Pancreas (tissue), 10 donors: ENCODE measurements at places on chromosomes 5 and 9.

GRCh38 chr5:100270023-100270771 is 265.0 kb upstream of the FAM174A start:
- no peak overlapping the region for H3K27ac ChIP-seq
- no peak for DNase-seq
- no peaks in the 10 kb centered on the region for H3K4me1 ChIP-seq
- H3K36me3 ChIP-seq = no peaks in the 10 kb centered on the region

DNA sequence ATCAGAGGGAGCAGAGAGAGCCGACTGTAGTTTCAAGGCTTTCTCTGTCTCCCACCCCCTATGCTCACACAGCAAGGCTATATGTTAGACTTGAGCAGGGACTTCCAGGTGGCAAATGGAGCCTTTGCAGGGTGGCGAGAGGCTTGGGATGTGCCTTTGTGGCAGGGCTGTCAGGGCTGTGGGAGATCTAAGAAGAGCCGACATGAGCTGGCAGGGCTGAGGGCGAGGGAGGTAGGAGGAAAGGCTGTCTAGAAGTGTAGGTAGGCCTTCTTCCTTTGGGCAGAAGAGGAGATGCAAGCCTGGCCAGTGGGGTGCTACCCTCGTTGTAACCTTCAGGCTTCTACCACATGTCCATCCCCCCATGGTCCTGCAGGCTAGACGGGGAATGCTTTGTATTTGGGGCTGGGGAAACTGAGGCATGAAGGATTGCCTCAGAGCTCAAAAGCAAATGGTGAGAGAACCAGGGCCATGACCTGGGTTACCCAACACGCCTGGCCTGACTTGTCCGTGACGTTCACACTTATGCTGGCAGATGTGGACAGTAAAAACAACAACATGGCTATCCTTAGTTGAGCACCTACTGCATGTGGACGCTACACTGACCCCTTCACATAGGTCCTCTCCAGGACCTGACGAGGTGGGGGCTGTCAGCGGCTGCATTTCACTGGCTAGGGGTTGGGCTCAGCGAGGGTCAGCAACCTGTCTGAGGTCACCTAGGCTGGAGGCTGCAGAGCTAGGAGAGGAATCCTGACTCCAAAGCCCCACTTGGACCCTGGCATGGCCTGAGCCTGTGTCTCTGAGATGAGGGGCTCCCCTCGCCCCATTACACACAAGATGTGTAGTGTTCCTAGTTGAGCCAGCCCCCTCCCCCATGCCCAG is 15.3 kb downstream of the CXXC5 start:
- no peaks in the 10 kb centered on the region for H3K36me3 ChIP-seq
- peaks cover 97% of the 10 kb centered on the region for H3K4me1 ChIP-seq
- no peak overlapping the region for H3K27ac ChIP-seq
- no peak overlapping the region for H3K4me3 ChIP-seq
- no peak for DNase-seq

DNA sequence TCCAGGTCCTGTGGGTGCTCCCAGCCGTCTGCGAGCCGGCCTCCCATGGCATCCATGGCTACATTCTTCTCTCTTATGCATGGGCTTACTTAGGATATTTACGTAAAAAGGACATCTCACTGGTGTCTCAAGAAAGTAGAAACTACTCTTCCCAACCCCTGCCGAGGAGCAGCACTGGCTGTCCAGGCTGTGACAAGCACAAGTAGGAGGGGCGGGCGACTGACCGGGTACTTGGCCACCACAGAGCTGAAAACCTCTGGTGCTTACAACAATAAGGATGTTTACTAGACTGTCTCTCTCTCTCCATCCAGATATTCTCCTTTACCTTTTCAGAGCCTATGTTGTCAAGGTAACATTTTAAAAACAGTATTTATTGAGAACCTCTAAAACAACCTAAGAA is 56.3 kb upstream of the TBC1D9B start:
- H3K4me1 ChIP-seq = no peaks in the 10 kb centered on the region
- DNase-seq = no peak
- H3K36me3 ChIP-seq = no peaks in the 10 kb centered on the region
- H3K4me3 ChIP-seq = no peak overlapping the region

GRCh38 chr5:53984971-53985370 is 325.4 kb downstream of the ARL15 start:
- DNase-seq = no peak
- no peak overlapping the region for H3K27ac ChIP-seq
- no peaks in the 10 kb centered on the region for H3K27me3 ChIP-seq
- no peaks in the 10 kb centered on the region for H3K4me1 ChIP-seq
- H3K4me3 ChIP-seq = no peak overlapping the region

- H3K27me3 ChIP-seq = no peaks in the 10 kb centered on the region
- no peak for DNase-seq
- H3K4me1 ChIP-seq = no peaks in the 10 kb centered on the region
- no peaks in the 10 kb centered on the region for H3K36me3 ChIP-seq
- H3K27ac ChIP-seq = no peak overlapping the region
These were observed 25.2 kb downstream of the GALNT10 start for GRCh38 chr5:154215571-154216325.

DNA sequence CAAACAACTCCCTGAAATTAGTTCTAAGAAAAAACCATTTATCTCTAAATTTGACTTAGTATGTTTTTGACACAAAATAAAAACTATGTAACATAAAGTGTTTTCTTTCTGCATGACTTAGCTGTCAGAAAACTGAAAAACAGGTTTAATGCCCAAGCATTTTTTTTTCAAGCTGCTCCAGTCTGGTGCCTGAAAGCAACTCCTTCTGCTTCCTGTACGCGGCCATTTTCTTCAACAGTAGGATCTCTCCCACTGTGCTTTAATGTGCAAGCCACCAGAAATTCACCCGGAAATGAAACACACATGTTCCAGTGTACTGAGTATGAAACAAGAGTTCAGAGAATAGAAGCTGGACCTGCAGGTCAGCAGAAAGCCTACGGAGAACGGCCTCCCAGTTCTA is 161.2 kb downstream of the MED27 start:
- no peaks in the 10 kb centered on the region for H3K4me1 ChIP-seq
- H3K27ac ChIP-seq = no peak overlapping the region
- H3K4me3 ChIP-seq = no peak overlapping the region
- H3K36me3 ChIP-seq = no peaks in the 10 kb centered on the region
- DNase-seq = no peak

DNA sequence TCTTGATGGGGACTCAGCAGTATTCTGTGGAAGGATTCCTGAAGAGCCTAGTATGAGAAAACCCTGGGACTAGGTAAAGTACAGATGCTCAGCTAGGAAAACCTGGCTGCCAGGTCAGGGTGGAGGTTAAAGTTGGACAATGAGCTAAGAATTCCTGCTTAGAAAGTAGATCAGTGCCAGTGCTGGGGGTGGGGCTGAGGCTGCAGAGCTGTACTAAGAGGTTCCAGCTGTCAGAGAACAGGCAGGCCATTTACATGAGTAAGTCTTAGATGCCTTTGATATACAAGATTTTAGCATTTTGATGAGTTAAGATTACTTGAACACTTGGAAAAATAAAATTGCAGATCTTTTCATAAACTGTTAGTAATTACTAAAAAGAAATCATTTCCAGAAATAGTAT is 332.3 kb upstream of the NUDT12 start:
- H3K36me3 ChIP-seq = no peaks in the 10 kb centered on the region
- no peaks in the 10 kb centered on the region for H3K27me3 ChIP-seq
- no peak overlapping the region for H3K4me3 ChIP-seq
- H3K27ac ChIP-seq = no peak overlapping the region
- no peak for DNase-seq

DNA sequence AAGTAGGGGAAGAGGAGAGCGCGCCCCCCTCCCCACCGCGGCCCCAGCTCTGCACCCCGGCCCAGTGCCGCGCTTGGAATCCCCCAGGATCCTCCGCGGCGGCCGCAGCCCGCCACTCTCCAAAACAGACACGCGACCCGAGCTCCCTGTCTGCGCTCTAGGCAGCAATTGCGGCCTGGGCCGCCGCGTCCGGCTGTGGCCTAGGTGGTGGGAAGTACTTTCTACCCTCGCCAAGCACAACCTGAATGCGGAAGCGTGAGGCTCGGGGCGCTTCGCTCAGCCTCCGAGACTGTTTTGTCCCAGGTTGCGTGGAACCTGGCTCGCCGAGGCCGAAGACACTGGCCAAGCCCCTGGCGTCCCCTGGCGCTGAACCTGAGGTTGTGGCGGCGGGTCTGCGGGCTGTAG is 3.3 kb upstream of the FOXB2 start:
- no peaks in the 10 kb centered on the region for H3K36me3 ChIP-seq
- no peak overlapping the region for H3K27ac ChIP-seq
- H3K4me1 ChIP-seq = peaks cover 8% of the 10 kb centered on the region

- no peaks in the 10 kb centered on the region for H3K4me1 ChIP-seq
- no peak for DNase-seq
- H3K36me3 ChIP-seq = no peaks in the 10 kb centered on the region
- no peak overlapping the region for H3K4me3 ChIP-seq
These were observed 589.1 kb upstream of the ADAMTS16 start for GRCh38 chr5:4551034-4551433.

- no peaks in the 10 kb centered on the region for H3K27me3 ChIP-seq
- no peaks in the 10 kb centered on the region for H3K36me3 ChIP-seq
- no peaks in the 10 kb centered on the region for H3K4me1 ChIP-seq
- H3K27ac ChIP-seq = no peak overlapping the region
These were observed 91.9 kb downstream of the MARCHF3 start for GRCh38 chr5:126938466-126938865.

DNA sequence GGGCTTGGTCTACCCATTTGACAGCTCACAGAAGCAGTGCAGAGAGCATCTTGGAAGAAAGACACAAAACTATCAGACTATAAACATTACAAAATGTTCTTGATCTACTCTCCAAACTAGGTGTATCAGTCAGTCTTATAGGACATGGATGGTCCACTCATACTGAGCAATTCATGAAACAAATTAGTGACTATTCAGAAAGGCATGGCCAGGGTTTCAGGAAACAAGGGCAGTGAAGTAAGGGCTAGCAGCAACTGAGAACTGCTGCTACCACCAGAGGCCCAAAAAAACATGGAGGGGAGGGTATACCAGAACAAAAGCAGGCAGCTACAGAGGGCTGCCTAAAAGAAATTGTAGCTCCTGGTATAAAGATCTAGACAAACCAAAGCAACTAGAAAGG is 287.0 kb downstream of the PIK3R1 start:
- no peak overlapping the region for H3K4me3 ChIP-seq
- H3K27me3 ChIP-seq = no peaks in the 10 kb centered on the region
- H3K4me1 ChIP-seq = no peaks in the 10 kb centered on the region
- no peak overlapping the region for H3K27ac ChIP-seq
- H3K36me3 ChIP-seq = no peaks in the 10 kb centered on the region
- no peak for DNase-seq

DNA sequence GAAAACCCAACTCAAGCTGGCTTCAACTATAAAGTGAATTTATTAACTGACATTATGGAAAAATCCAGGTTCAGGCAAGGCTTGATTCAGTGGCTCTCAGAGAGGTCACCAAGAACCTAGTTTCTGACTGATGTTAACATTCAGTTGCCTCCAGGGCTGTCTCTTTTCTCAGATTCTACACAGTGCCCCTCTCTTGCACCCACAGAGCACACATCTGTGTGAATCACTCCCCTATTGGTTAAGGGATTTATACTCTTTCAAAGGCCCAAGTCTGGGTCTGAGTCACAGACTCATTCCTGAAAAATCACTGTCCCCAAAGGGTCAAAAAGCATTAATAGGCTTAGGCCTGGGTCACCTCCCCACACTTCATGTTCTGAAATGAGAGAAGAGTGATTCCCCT is 6.2 kb upstream of the HAVCR2 start:
- no peak for DNase-seq
- H3K27ac ChIP-seq = no peak overlapping the region
- H3K4me3 ChIP-seq = no peak overlapping the region
- H3K36me3 ChIP-seq = no peaks in the 10 kb centered on the region

GRCh38 chr5:118520771-118521415 is 467.5 kb downstream of the DTWD2 start:
- no peaks in the 10 kb centered on the region for H3K4me1 ChIP-seq
- no peaks in the 10 kb centered on the region for H3K27me3 ChIP-seq
- DNase-seq = no peak
- no peak overlapping the region for H3K27ac ChIP-seq
- no peak overlapping the region for H3K4me3 ChIP-seq

DNA sequence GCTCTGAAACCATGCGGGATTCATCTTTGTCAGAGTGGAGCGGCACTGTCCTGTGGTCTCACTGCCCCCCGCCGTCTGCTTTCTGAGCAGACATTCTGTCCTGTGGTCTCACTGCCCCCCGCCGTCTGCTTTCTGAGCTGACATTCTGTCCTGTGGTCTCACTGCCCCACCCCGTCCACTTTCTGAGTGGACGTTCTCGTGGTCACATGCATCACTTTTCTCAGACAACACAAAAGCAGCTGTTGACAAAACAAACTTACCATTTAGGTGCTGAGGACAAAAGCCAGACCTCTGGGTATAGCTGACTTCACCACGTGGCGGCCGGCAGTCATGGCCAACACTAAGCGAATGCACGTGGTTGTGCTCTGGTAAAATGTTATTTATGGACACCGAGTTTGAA is 2.8 kb downstream of the LRRC14B start:
- H3K4me3 ChIP-seq = no peak overlapping the region
- no peak overlapping the region for H3K27ac ChIP-seq
- H3K27me3 ChIP-seq = no peaks in the 10 kb centered on the region
- no peak for DNase-seq
- no peaks in the 10 kb centered on the region for H3K36me3 ChIP-seq

- no peak overlapping the region for H3K27ac ChIP-seq
- no peak for DNase-seq
These were observed 178.2 kb downstream of the SEC61B start for GRCh38 chr9:99400184-99400731.

DNA sequence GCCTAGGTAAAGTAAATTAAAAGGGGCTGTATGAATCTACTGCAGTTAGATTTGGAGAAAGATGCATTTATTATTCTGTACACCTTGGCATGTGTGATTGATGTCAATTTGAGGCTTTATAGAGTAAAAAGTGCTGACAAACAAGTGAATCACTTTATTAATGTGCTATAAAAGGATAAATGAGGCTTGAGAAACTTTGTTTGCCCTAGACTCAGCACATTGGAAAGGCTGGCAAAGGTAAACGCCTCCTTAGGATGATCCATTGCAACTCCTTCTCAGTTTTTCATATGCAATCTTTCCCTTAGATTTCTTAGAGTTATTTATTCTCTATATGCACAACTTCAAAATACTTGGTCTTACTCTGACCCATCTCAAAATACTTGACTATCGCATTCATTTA is 369.0 kb downstream of the HINT1 start:
- H3K27ac ChIP-seq = no peak overlapping the region
- no peaks in the 10 kb centered on the region for H3K36me3 ChIP-seq

DNA sequence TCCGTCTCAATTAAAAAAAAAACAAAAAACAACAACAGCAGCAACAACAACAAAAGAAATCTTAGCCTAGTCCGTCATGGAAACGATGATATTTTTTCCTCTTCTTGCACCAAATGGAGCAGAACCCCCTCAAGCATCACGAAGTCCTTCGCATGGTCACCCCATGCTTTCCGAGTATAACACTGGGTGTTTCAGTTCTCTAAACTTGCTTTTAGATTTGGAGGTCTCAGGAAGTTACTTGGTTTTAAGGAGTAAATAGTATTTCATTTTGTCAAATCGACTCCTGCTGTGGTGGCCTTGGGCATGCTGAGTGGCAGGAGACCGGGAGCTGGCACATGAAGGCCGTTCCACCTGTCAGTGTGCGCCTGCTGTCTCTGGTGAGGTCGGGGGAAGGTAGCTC is 118.5 kb upstream of the CACNA1B start:
- H3K36me3 ChIP-seq = no peaks in the 10 kb centered on the region
- no peak overlapping the region for H3K27ac ChIP-seq
- no peaks in the 10 kb centered on the region for H3K4me1 ChIP-seq
- no peaks in the 10 kb centered on the region for H3K27me3 ChIP-seq
